ENCODE measurements at places on chromosomes 7 and 10.
A peak's percentile ranks its signal among the peaks of the same experiment; 100 is the strongest.

DNA sequence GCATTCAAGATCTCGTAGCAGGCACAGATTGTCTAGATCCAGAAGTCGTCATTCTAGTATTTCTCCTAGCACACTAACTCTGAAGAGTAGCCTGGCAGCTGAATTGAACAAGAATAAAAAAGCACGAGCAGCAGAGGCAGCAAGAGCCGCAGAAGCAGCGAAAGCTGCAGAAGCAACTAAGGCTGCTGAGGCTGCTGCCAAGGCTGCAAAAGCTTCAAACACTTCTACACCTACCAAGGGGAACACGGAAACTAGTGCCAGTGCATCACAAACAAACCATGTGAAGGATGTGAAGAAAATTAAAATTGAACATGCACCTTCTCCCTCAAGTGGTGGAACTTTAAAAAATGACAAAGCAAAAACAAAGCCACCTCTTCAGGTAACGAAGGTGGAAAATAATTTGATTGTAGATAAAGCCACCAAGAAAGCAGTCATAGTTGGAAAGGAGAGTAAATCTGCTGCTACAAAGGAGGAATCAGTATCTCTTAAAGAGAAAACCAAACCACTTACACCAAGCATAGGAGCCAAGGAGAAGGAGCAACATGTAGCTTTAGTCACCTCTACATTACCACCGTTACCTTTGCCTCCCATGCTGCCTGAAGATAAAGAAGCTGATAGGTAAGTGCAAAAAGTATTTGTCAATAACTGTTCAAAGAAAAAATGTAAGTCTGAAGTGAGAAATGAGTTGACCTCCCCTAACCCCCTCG, 37.7 kb downstream of the CDK13 start:
- peak; percentile 38 for DNase-seq

DNA sequence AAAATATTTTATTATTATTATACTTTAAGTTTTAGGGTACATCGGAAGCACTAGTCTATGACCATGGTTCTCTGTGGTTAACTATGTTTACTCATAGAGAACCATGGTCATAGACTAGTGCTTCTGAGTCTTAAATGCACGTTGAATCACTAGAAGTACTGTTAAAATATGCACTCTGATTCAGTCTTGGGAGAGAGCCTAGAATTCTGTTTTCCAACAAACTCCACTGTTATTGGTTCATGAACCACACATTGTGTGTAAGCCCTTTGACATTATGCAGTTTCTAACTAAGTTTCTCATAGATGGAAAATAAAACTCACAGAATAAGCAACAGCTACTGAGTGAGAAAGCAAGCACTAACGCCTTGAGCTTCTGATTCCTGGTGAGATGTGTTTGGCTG, 1120.6 kb downstream of the SORCS1 start:
- no peak for DNase-seq

DNA sequence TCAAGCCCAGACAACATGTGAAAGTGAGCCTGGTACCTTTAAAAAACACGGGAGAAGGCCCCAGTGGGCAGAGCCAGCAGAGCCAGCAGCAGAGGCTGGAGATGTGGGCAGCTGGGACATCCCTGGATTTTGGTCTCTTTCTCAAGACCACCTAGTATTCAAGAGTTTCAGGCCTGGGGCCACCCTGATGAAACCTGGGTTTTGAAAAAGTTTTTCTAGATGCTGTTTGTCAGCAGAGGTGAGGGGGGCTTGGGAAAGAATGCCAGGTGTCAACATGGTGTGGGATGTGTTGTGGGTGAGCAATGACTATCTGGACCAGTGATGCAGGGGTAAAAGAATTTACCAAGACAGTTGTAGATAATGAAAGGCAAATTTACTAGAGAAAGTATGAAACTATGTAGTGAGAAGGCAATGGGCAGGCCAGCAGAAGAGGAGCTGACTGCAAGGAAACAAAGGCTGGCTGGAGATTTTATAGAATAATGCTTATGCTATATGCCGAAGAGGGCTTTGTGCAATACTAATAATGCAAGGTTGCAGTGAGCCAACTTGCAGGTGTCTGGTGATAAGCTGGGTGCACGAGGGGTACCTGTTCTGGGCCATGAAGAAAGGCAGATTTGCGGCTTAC, 28.1 kb upstream of the PLEKHA1 start:
- DNase-seq, result no peak

- DNase-seq, result no peak
Observed at GRCh38 chr7:143406002-143406357, 2.7 kb downstream of the EPHA1 start.

DNA sequence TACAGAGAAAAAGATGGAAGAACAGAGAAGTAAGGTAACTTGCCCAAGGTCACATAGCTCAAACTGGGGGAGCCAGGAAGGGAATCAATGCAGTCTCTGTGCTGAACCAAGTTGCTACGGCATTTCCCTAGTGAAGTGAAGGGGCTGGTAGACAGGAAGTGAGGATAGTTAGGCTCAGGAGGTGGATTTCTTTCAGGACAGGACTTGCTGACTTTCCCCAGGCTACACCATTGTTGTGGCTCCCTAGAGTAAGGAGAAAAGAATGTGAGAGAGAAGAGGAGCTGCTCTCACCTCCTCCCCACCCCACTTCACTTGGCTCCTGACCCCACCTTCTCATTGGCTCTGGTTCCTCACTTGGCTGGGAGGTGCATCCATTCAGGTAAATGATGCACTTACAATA, 316.9 kb downstream of the INHBA start:
- DNase-seq, result no peak

DNA sequence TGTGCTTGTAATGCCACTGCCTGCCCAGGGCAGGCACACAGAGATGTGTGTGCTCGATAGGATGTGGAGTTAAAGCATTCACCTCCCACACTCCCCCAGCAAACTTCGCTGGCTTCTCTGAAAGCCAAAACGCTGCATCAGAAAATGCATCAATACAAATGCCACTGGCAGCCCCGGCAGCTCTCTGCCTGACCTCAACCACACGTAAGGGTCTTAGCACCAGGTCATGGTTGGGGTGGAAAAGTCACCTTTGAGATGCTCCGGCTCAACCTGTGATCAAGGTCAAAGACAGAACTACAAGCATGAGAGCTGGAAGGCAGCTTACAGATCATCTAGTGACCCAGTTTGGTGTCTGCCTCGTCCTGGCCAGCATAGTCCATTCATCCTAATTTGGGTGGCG, 114.4 kb upstream of the NANOS1 start:
- no peak for DNase-seq

DNA sequence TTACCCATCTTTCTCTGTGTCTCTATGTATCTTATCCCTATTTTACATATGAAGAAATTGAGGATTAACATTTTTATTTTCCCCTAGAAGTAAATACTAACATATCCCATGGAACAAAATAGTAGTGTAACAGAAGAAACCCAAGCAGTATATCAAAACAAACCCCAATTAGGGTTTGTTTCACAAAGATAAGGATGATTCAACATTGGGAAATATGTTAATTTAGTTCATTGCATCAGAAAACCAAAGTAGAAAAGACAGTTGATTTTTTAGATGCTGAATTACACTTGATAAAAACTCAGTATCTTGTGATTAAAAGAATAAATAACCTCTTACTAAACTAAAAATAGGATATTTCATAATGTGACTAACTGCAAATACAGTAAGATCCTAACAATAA, 87.8 kb downstream of the GLCCI1 start:
- no peak for DNase-seq

GRCh38 chr10:43365001-43365400, 6.4 kb upstream of the FXYD4 start:
- DNase-seq, result no peak

GRCh38 chr7:53603461-53603860, 568.0 kb downstream of the POM121L12 start:
- no peak for DNase-seq

DNA sequence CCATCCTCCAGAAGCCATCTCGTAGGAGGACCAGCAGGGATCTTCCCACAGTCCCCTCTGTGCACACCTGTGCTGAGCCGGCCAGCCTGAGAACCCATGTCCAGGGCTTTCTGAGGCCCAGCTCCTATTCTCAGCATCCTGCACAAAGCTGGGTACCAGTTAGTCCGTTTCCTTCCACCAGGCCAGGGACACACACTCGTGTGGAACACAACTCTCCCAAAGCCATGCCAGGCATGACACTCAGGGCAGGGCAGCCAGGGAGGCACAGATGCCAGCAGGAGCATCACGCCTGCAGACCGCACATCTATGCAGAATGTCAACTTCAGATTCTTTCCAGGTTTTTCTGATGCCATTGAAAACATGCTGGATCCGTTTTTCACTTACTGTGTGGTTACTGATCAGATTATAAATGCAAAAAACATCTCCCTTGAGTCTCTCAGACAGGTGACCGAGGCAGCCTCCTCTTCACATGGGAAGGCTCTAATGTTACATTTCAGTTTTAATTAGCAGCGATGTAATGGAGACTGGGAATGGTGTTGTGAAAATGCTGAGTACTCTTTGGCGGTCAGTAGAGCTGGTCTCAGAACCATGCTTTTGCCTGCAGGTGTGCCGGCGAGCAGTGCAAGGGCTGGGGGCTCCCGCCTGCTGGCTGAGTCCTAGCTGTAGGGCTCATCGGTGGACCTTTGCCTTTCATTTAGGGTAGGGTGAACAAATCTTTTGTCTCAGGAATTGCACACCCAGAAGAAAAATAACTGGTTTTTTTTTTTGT, 3.3 kb upstream of the SUN1 start:
- no peak for DNase-seq

DNA sequence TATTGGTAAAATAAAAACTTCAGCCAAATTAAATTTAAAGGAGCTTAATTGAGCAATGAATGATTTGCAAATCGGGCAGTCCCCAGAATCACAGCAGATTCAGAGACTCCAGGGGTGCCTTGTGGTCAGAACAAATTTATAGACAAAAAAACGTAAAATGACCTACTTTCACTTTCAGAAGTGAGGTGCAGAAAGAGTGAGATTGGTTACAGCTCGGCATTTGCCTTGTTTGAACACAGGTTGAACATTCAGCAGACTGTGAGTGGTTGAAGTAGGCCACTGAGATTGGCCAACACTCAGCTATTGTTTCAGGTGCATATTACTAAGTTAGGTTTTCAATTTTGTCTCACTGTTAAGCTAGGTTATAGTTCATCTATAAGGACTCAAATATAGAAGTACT, 153.4 kb downstream of the BICC1 start:
- DNase-seq, result peak; percentile 7

GRCh38 chr10:77070346-77070745, 567.3 kb downstream of the KCNMA1 start:
- DNase-seq, result no peak

- no peak for DNase-seq
Observed at GRCh38 chr10:102397222-102398171, 2.0 kb downstream of the NFKB2 start.

DNA sequence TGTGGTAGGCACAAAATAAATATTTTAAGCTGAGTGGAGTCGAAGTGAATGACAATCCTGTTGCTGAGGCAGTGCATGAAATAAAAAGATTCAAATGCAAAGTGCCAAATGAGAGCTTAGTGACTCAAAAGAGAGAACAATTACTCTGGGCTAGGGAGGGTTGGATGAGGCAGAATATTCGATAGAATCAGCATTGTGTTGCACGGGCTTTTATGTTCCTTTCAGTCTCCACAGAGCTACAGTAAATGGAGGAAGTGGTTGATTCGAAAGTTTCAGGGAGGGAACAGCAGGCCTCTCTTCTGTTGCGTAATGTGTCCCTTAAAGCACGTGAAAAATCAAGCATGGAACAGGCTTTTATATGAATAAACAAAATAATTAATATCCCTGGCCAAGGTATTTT, 599.3 kb upstream of the CELF2 start:
- peak; percentile 2 for DNase-seq

DNA sequence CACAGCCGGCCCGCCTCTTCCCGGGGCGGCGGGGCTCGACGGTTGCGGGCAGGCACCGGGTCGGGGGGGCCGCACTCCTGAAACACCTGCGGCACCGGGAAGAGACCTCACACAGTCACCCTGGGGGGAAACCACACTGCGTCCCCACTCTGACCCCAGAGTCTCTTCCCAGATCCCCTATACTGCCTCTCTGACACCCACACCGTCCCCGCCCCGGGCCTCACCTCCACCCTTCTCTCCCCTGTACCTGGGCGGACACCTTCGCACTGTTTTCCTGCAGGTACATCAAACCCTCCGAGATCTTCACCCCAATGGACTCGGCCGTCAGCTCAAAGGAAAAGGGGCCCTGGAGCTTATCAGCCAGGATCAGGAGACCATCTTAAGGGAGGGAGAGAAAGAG, 3.4 kb upstream of the GAL3ST4 start:
- no peak for DNase-seq

- no peak for DNase-seq
Observed at GRCh38 chr10:86169066-86169465, 197.5 kb downstream of the GRID1 start.

- DNase-seq, result no peak
Observed at GRCh38 chr7:131476740-131477139, 79.7 kb downstream of the PODXL start.

- DNase-seq, result no peak
Observed at GRCh38 chr7:46369933-46370654, 449.0 kb upstream of the IGFBP3 start.

DNA sequence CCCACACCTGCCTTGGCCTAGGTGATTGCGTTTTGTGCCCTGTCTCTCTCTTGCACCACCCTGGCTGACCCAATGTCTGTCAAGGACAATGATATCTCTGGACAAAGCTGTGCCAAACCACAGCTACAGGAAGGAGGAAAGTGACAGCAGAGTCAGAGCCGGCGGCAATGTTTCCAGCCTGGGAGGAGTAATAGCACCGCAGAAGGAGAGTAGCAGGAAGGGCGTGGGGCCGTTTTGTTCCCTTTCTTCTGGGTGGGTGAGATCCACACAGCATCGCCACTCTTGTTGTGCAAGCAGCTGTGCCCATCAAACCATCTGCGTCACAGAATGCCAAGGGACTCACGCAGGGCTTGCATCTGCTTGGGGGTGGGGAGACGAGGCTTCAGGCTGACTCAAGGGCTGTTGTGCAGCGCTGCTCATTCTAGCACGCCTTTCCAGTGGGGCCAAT, 341.6 kb upstream of the AUTS2 start:
- no peak for DNase-seq

- no peak for DNase-seq
Observed at GRCh38 chr10:77116904-77117303, 520.7 kb downstream of the KCNMA1 start.

- no peak for DNase-seq
Observed at GRCh38 chr10:121926671-121927317, 1.0 kb downstream of the ATE1 start.

DNA sequence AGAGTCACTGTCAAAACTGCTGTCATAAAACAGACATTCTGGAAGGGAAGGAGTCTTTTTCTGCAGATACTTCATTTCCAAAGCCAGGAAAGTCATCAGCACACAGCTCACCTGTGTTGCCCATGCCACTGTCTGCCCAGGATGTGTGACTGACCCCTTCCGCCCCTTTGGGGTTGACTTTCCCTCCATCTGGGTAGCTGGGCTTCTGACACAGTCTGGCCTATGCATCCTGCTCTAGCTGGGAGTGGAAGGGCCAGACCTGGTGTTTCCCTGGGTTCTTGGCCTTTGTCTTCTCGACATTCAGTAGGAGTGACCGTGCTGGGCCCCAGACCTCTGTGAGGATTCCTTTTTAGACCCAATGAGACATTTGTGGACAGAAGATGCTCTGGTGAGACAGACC, 378.9 kb upstream of the NUPR2 start:
- no peak for DNase-seq

GRCh38 chr10:60114765-60115586, 208.6 kb upstream of the CCDC6 start:
- peak; percentile 23 for DNase-seq

All from CD4-positive, alpha-beta T cell treated with Interleukin-6 at 100 ng/mL for 8 hours (primary cell).